Activated CD4-positive, alpha-beta T cell treated with anti-CD3 and anti-CD28 coated beads, Interleukin-2, Interleukin-4, amounts not matched to agents 100 ng/mL and 50 ng/mL, durations not matched to agents 16 hours and 8 hours (primary cell): ENCODE measurements at places on chromosomes 7 and 10.

GRCh38 chr7:101018271-101019167 is 1.4 kb upstream of the MUC17 start:
- DNase-seq: peak; percentile 9

DNA sequence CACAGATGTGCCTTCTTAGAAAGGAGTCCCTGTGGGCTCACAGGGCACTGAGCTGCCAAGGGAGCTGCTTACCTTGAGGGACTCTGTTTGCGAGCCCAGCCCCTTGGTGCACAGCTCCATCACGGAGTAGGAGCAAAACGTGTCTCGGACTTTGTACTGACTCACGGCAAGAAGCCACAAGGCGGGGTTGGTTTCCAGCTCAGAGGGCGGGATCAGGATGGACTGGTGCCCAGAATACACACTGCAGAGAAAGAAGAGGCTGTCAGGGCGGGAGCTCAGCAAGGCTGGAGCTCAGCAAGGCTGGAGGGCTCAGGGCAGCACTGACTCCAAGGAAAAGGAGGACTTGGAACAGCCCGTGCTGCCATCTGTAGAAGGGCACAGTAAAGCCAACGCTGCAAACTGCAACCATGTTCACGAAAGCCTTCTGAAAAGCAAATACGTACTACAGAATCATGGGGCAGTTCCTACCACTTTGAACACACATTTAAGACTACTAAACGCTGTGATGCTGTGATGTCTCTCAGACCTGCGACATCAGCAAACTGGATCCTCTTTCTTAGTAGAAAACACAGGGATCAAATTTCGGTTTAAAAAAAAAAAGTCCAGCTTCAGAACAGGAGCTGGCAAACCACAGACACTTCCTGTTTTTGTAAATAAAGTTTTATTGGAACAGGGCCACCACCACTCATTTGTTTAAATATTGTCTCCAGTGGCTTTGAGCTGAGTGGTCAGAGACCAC is 194.3 kb downstream of the ZMYND11 start:
- peak; percentile 36 for DNase-seq

- no peak for DNase-seq
These were observed 281.3 kb downstream of the TNS3 start for GRCh38 chr7:47300472-47301104.

GRCh38 chr7:27209933-27210440 is 10.1 kb upstream of the HOXA13 start:
- no peak for DNase-seq

DNA sequence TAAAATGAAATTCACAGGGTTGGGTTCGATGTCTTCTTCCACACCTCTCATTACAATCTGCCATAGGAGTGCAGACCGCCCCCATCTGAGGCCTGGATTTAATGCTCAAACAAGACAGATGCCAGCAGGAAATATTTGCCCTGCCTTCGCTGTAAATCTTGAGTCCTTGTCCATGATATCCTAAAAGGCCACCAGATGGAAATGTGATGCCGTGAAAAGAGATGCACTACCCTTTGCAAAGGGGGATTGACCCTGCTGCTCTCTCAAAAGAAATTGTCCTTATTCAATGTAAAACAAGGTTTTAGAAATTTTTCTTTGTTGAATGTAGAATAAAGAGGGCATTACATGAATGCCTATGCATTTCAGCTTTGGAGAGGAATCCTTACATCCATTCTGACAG is 37.5 kb downstream of the AGAP4 start:
- no peak for DNase-seq

DNA sequence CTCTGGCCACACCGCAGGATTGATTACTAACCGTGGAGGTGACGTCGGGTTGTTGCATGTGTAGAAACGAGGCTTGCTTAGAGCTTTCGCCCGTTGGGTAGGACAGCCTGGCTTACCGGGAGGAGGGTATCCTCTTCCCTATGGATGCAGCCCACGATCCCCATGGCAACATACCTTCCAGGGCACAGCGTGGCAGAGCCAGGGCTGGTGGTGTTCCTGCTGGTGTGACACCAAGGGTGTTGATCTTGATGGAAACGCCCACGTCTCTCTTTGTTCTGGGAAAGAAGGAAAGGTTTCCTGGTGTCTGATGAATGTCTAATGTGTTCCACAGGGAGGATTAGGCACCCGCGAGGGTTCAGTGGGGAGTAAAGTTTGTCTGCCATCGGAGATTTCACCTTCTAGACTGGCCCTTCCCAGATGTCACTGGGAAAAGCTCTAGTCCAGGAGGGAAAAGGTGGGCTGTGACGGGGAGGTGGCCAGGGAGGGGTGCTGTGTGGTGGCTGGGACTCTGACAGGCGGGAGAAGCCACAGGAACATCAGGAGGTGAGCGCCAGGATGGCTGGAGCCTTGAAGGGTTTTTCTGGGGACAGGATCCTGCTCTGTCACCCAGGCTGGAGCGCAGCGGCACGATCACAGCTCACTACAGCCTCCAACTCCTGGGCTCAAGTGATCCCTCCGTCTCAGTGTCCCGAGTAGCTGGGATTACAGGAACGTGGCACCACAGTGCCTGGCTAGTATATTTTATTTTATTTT is 102.1 kb downstream of the CUX1 start:
- DNase-seq: no peak

GRCh38 chr10:58319599-58319998 is 15.2 kb upstream of the UBE2D1 start:
- DNase-seq: no peak

DNA sequence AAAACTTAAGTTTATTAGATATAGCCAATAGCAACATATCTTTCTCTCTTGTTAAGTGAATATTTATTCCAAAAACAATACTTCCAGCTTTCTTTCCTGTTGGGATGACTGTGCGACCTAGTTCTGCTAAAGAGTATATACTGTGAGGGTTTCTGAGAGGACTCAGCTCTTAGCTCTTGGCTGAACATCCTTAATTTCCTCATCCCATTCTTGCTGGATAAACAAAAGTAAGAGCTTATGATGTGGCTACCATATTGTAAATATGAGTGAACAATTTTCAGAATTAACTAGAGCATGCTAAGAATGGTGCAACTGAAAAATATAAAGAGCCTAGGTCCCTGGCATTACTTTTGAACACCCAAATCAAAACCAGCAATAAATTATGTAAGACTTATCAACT is 279.5 kb upstream of the GNAI1 start:
- DNase-seq: no peak

DNA sequence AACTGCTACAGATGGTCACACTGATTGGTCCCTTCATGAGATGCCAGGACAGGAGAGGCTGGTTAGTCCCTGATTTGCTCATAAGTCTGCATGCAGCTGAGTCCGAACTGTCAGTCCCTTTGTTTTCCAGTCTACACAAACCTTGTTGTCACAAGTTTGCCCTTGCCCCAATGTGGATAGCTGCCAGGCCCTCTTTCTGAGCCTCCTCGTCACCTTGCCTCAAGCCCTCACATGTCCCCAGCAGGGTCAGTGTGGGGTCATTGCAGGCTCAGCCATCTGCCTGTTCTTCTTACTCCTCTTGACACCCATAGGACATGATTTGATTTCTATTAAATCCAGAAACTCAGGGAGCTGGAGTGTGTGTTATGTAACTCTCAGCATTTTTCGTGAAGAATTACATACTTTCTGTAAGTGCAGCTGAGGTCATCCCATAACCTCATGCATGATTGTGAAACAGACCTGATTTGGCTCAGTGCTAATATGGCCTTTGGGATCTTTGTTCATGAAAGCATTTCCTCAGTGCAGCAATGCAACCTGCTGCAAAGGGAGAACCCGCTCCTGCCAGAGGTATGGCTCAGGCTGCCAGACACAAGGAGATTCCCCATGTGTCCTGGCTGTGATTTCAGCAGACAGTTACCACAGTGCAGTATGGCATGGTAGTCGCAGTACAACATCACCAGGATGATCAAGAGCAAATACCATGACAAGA is 70.0 kb upstream of the ZMIZ2 start:
- no peak for DNase-seq

- DNase-seq: no peak
These were observed 78.5 kb upstream of the FZD1 start for GRCh38 chr7:91185771-91186170.

GRCh38 chr7:101784292-101785127 is 32.9 kb upstream of the CUX1 start:
- no peak for DNase-seq

GRCh38 chr10:90939116-90939515 is 18.2 kb upstream of the ANKRD1 start:
- no peak for DNase-seq

- no peak for DNase-seq
These were observed 181.6 kb upstream of the MGMT start for GRCh38 chr10:129285459-129285858.

DNA sequence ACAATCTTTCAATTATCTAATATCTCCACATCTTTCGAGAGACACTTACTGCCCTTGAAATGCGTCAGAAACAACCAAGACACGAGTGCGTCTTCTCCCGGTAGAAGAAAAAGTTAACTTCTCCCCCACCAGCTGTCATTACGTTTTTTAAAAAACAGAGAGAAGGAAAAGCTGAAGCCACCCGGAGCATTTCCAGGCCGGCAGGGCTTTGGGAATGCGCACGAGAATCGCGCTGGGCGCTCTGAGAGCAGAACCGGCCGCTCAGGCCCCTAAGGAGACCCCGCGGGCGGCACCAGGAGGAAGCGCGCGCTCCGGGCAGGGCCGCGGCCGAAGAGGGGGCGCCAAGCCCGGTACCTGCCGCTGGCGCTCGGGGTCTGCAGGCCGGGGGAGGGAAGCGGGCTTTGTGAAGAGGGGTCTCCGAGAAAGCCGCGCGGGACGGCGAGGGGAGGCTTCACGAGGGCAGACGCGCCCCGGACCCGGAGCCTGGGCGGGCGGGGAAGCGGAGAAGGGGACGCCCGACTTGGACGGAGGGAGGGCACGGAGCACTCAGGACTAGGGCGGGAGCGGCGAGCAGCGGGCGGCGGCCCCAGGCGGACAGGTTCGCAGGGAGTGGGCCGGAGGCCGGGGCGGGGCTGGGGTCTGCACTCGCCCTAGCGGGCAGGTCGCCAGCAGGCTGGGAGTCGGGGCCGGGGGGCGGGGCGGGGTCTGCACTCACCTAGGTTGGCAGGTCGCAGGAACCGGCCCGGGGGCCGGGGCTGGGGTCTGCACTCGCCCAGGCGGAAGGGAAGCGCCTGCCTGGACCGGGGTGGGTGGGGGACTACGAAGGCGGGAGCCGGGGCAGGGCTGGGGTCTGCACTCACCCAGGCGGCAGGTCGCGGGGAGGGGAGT is 932 bp downstream of the ESYT2 start:
- no peak for DNase-seq

- no peak for DNase-seq
These were observed 103.7 kb downstream of the ZNF92 start for GRCh38 chr7:65477326-65477725.
